NCI-H2029 treated with DMSO at 0.1 percent for 48 hours (cell line): ENCODE measurements at places on chromosomes 12 and 14.

DNA sequence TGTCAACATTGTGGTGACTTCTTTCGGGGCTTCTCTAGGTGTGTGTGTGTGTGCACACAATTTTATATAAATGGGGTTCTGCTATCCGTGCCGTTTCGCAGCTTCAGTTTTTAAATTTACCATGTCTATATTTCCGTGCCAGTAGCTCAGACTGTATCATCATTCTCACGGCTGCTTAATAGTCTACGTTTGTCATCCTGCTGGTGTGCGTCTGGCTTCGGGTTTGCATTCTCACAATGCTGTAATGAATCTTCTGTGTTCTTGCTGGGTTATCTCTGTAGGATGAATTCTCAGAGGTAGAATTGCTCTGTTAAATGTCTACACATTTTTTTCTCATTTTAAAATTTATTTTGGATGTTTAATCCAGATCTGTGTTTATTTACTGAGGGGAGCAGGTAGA is 73.6 kb downstream of the ADGRD1 start:
- DNase-seq, result no peak

DNA sequence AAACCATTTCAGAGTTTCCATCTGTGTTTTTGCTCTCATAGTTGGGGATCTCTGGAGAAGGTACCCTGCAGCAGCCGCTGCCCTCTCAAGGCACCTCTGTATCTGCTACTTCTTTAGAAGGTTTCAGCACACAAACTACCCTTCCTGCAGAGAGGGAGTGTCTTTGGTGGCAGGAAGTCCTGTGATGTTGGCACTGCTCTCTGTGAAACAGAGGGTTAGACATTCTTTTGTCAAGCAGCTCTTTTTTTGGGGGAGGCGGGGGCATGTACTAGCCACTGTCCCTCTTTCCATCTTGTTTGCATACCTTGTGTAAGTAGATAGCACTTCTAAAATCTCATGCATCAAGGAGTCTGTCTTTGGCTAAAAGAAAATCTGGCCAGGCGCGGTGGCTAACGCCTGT is 352.6 kb downstream of the BMP4 start:
- DNase-seq, result no peak

GRCh38 chr14:24054646-24055045 is 2.8 kb downstream of the CARMIL3 start:
- no peak for DNase-seq

DNA sequence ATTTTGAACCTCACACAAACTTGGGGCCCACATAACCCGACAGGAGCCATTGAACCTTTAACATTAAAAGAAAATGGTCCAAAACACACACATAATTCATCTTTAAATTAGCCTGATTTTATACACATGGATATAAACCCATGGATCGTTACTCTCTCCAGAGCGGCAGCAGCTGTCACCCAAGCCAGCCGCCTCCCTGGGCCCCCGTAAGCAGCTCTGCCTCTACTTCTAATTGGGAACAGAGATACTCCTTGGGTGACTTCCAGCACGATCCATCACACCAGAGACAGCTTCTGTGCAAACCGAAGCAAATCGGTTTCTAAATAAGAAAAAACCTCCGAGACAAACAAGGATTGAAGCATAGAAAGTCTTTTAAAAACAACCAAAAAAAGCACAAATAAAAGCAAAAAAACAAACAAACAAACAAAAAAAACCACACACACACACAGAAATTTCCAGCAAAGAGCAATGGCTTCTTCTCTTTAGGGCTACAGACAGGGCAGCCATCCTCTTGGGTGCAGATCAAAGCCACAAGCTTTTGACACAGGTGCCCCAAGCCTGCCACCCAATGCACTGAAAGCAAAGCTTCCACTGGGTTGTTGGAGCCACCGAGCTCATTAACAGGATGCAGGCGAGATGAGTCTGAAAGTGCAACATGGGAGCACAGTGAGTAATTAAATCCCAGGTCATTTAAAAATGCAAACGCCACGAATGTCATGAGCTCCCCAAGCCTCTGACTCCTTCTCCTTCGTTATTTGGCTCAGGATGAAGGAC is 156.9 kb downstream of the DPF3 start:
- DNase-seq, result no peak

GRCh38 chr14:54814076-54814475 is 88.5 kb downstream of the GCH1 start:
- no peak for DNase-seq
